Activated CD4-positive, alpha-beta memory T cell treated with anti-CD3 and anti-CD28 coated beads for 36 hours (primary cell): ENCODE measurements at places on chromosomes 6 and 20.
A peak's percentile ranks its signal among the peaks of the same experiment; 100 is the strongest.

DNA sequence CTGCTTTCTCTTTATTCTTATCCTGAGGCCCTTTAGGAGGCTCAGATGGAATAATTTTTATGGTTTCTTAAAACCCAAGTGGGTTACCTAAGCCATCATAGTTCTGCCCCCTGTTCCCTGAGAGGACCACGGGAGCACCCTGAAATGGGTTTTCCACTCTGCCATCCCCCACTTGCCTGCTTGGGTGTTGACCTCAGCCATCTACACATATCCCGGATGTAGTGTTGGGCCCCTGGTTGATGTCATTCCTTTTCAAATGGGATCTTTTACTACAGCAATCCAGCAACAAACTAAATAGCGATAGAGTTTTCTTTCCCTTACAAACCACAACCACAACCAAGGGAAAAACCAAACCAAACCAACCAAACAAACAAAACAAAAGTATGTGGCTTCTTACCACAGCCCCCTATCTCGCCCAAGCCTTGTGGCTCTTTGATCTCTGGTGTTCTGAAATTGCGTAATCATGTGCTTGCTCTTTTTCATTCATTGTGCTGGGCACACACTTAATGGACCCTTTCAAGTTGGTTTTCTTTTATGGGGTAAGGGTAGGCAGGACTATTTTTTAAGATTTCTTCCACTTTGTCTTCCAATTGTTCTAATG lies 154.9 kb downstream of the ESR1 start:
- peak; percentile 22 for DNase-seq

DNA sequence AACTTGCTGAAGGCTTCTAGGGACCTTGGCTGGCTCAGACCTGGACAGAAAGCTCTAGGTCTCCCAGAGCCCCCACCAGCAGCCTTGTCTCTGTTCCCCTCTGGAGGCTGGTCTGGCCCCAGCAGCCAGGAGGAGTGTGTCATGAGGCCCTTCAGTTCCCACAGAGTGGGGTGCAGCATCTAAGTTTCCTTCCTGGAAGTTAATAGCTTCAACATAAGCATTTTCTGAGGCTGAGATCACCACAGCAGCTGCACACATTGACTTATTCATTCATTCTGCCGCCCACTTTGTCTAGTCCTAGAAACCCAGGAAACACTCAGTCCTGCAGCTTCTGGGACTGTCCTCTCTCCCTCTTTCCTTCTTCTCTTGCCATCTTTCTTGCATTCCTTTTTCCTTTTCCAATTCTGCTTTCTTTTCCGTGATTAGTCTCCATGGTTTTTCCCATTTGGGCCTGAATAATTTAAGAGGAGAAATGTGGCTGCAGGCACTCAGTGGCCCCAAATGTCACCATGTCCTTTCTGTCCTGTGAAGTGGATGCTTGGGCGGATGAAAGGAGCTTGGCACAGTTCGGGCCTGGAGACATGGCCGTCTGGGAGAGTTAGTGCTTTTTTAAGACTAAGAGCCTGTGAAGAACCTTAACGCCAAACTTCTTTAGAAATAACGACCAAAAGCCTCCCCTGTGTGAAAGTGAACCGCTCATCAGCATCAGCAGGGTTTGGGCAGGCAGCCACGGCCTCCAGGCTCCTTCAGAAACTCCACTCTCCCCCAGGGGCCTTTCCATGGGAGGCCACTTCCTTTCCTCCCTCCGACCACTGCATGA lies 31.0 kb upstream of the PCMTD2 start:
- DNase-seq = peak; percentile 32

GRCh38 chr6:40715570-40716403 lies 128.6 kb upstream of the LRFN2 start:
- DNase-seq = no peak

GRCh38 chr20:39800548-39800947 lies 838.4 kb downstream of the DHX35 start:
- DNase-seq = no peak

- DNase-seq = no peak
Measured at GRCh38 chr6:84882768-84883766, 118.7 kb upstream of the TBX18 start.

- no peak for DNase-seq
Measured at GRCh38 chr6:121430514-121431460, 4.7 kb upstream of the GJA1 start.

- DNase-seq = no peak
Measured at GRCh38 chr20:1945134-1945618, 48.7 kb downstream of the PDYN start.

DNA sequence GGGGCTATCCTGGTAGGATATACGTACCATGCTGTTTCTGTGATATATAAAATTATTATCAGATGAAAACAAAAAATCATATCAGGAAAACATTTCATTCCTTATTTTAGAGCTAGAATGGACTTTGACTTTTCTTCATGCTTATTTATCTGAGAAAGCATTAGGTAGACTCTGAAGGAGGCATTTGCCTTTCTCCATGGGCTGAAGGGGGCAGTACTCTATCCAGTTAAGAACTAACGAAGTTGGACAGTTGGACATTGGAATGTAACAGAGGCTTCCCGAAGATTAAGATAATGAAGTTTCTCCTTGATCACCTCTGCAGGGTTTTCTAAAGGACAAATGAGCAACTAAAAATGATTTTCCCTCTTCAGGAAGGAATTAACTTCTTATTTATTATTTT lies 233.9 kb downstream of the SAMD5 start:
- DNase-seq = no peak
